ENCODE measurements at places on chromosomes 12 and 14. TPM values are rescaled to one million over a fixed set of nuclear protein-coding genes. Genes with fewer than 3 reads are reported as not detected.

BRMS1L gene
- 5.2 TPM for total RNA-seq

- no peak for DNase-seq
Measured at GRCh38 chr12:104279164-104279563, 24.4 kb upstream of the EID3 start.

DNA sequence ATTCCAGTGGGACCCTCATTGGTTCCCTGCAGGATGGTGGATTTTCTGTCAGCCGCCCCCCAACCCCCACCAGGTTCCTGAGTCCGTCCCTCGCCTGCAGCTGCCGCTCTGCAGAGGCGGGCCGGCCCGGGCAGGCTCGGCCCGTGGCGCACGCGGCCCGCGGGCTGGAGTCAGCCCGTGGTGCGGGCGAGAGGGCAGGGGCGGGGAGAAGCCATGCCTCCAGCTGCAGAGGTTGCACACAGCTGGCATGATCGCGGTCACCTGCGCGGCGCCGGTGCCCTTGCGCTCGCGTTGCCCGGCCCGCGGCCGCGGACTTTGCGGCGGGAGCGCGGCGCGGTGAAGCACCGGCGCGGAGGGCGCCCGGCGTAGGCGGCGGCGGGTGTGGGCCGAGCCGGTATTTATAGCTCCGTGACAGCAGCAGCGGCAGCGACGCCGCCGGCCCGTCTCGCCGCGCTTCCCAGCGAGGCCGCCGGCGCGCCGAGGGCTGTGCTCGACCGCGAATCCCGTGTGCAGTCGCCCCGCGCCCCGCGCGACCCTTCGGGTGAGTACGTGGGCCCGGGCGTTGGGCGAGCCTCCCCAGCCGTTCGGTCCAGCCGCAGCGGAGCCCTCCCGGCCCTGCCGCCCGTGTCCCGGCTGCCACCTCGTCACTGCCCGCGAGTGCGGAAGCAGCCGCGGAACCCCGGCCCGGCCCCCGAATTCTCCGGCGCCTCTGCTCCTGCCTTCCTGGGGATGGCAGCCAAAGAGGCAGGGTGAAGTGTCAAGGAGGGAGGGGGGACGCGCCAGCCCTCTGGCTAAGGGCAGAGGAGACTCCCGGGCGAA, at the start of gene TMEM117:
TSS of gene TMEM117 (plus strand) at position 426 of the 819 bp plus-strand sequence.
- DNase-seq: no peak

DNA sequence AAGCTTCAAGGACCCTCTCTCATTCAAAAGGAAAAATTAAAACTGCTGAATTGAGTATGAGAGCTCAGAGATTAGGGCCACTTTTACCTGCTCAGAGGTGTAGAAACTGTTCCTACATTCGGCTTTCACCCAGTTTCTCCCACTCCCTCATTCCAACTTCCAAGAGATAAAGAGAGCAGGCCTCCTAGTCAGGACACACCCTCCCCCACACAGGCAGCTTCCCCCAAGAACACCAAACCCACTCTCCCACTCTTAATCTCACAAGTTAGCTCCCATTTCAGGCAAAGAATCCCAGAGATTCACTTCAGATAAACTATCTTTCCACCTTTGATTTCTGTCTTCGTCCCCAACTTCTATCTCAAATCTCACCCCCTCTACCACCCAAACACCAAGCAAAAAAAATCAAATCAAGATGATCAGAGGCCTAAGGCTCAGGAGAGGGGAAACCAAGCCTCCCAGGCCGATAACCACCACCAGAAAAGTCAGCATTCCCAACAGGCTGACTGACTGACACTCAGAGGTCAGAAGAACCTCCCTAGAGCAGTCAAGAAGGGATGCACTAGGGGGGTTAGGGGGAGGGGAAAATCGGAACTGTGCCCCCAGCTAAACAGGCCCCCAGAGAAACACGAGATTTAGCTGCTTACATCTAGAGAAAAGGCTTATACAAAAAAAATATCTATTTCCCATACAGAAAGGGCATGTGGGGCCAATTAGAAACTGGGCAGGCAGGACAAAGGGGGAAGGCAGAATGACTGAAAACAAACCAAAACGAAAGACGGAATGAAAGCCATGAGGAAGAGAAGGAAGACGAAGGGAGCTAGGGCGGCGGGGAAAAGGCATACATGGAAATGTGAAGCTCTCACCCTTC, 13.2 kb upstream of the CDH24 start:
- DNase-seq: no peak

BIN2 gene
- total RNA-seq: not detected

DNA sequence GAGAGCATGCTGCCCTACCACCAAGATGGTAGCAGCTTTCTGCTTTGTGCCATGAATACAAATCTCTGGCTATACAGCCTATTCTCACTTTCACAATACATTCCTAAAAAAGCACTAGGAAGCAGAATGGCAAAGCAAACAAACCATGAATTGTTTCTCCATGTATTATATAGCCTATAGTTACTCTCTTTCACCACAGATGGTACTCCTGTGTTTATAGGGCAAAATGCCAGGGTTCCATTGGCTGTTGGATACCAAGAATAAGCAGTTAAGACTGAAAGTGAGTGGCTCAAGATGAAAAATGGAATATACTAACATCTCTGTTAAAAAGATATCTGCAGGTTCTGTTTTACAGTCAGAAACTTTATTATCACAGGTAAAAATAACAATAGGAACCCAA, 11.1 kb downstream of the ARF3 start:
- no peak for DNase-seq

GRCh38 chr12:90851800-90852718, 102.9 kb downstream of the CCER1 start:
- no peak for DNase-seq

EAPP gene
- 29.4 TPM for total RNA-seq

DNA sequence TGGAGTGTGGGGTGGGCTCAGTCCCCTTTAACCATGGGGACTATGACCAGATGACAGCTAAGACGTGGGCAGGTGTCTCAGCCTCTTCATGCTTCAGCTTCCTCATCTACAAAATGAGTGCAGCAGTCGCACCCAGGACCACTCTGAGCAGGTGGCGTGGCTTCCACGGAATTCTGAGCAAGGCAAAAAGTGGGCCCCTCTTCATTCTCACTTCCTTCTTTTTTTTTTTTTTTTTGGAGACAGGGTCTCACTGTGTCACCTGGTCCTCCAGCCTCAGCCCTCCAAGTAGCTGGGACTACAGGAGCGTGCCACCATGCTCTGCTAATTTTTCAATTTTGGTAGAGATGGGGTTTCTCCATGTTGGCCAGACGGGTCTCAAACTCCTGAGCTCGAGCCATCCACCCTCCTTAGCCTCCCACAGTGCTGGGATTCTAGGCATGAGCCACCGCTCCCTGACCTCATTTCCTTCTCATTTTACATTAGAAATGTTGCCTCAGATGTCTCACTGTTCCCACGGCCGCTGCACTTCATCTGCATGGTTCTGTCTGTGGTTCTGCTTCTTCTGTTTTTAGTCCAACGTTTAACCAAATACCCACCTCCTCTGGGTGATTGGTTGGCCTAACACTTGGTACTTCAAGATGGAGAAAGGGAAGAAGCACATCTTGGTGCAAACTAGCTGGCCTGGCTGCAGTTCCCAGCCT, 41.3 kb upstream of the BCL7A start:
- no peak for DNase-seq

TTC6 gene
- 0.80 TPM for total RNA-seq

DPF3 gene
- total RNA-seq: 0.94 TPM

DNA sequence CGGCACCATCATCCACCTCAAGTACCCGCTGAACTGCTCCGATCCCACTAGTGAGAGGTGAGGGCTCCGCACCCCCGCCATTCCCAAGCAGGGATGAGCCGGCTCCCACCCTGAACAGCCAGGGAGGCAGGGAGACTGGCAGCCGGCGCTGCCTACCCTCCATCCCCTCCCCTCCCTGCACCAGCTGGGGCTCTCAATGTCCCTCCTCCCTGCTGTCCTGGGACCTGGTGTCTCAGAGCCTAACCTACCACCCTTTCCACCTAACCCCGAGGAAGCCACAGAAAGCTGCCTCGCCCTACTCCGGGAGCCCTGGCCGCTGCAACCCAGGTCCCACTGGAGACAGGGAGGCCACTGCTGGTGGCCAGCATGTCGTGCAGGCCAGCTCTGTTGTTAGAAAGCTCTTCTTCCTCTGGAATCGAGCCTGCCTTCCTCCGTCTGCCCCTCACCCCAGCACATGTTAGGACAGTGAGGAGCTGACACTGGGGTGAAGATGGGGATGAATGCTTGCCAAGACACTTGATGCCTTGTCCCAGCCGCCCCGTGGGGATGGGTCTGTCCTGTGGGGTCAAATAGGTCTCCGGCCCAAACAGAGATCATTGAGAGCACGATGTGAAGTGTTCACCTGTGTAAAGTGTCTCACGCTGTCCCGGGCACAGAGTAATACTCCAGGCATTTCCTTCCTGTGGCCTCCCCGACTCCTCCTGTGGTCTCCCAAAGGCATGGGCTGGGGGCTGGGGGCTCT, 1.1 kb downstream of the PTPN6 start:
- DNase-seq: no peak

PNMA1 gene
- 23.6 TPM for total RNA-seq

- no peak for DNase-seq
Measured at GRCh38 chr12:66048835-66049537, 81.6 kb downstream of the LLPH start.

CELA1 gene
- total RNA-seq: not detected

RCOR1 gene
- 9.2 TPM for total RNA-seq

DNA sequence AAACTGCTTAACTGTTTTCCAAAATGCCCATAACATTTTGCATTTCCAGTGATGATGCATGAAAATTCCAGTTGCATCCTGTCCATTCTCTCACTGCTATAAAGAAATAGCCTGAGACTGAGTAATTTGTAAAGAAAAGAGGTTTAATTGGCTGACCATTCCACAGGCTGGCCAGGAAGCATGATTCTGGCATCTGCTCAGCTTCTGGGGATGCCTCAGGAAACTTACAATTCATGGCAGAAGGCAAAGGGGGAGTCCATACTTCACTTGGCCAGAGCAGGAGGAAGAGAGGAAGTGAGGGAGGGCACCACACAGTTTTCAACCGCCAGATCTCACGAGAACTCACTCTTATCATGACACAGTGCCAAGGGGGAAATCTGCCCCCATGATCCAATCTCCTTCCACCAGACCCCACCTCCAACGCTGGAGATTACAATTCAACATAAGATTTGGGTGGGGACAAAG, 18.2 kb upstream of the CLEC2D start:
- no peak for DNase-seq

- DNase-seq: no peak
Measured at GRCh38 chr12:17284873-17285272, 678.9 kb upstream of the LMO3 start.

- DNase-seq: no peak
Measured at GRCh38 chr12:67915335-67915851, 73.9 kb upstream of the IFNG-AS1 start.

Measured in epithelial cell of proximal tubule (primary cell).